GM23338 (cell line): ENCODE measurements at places on chromosomes 12 and 14. TPM values are rescaled to one million over a fixed set of nuclear protein-coding genes. Genes with fewer than 3 reads are reported as not detected.

COX8C gene
- not detected in 2 replicates for total RNA-seq

GRCh38 chr12:130073721-130074120 is 88.5 kb upstream of the FZD10 start:
- no peak for DNase-seq

- DNase-seq: no peak
Measured at GRCh38 chr12:111467857-111468241, 62.1 kb downstream of the SH2B3 start.

GRCh38 chr12:104532636-104533035 is 75.9 kb downstream of the CHST11 start:
- no peak for DNase-seq

POTEM gene
- not detected in 2 replicates for total RNA-seq

CRACR2A gene
- total RNA-seq: 3.0 and 3.4 TPM in 2 replicates

CD163 gene
- 0.04 TPM in 1 of 2 replicates, not detected in the other for total RNA-seq

- DNase-seq: no peak
Measured at GRCh38 chr14:96170961-96171592, 33.6 kb upstream of the BDKRB2 start.

GRCh38 chr14:76346391-76347160 is 29.4 kb upstream of the ESRRB start:
- DNase-seq: no peak
